ENCODE measurements at places on chromosomes 7 and 10. TPM values are rescaled to one million over a fixed set of nuclear protein-coding genes. Genes with fewer than 3 reads are reported as not detected.

- DNase-seq = no peak
These were observed 14.3 kb downstream of the PRTFDC1 start for GRCh38 chr10:24938076-24938475.

DNA sequence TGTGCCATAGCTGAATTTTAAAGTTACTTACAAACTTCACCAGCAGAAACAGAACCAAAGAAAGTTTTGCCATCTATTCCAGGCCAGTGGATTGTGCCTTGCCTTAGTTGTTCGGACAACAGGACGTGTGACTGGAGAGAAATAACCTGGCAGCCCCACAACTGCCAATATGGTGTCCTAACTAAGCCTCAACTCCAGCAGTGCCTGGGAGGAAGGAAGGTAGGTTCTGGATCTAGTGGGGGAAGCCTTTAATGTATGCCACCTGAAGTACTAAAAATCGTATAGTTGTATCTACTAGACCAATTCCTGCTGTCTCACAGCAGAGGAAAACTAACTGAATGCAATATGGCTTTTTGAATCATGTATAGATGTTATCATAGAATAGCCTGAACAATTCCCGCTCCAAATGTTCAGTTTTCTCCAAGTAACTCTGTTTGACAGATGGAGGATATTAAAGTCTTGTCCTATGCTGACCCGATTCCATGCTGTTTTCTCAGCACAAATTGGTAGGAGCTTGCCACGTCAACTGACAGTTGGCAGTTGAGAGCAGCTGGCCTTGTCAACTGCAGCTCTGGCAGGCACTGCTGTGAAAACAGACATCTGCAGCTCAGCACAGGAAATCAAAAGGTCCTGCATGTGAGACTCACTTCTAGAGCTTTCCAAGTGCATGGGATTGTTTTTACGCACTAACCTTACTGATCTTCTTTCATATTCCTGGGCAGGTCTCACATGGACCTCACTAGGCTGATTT, 84.5 kb upstream of the WNT16 start:
- no peak for DNase-seq

DNA sequence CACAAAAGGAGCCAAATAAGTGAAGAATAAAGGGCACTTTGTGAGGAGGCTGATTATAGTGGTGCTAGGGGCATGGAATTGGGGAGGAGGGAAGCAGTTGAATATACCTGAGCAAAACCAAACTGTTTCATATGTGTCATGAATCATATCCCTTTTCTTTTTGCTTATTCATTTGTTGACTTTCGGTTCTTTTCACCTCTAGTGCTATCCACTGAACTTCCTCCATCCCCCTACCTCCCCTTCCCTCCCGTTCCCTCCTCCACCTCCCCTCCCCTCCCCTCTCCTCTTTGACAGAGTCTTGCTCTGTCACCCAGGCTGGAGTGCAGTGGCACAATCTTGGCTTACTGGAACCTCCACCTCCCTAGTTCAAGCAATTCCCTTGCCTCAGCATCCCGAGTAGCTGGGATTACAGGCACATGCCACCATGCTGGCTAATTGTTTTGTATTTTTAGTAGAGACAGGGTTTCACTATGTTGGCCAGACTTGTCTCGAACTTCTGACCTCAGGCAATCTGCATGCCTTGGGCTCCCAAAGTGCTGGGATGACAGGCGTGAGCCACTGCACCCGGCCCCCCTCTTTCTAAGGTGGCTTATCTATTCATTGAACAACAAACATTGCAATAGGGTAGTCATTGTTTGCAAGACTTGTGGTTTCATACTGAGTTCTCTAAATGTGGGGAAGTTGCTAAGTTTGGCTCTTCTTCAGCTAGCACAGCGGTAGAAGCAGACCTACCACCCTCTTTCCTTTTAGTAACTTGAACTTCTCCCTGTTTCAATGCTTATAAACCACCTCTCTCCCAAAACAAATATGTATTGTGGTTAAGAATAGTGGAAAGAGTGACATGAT, 150.4 kb upstream of the PRPS1L1 start:
- DNase-seq = peak; percentile 78

GRCh38 chr7:142733271-142733670, 16.0 kb upstream of the PRSS1 start:
- DNase-seq = no peak

DNA sequence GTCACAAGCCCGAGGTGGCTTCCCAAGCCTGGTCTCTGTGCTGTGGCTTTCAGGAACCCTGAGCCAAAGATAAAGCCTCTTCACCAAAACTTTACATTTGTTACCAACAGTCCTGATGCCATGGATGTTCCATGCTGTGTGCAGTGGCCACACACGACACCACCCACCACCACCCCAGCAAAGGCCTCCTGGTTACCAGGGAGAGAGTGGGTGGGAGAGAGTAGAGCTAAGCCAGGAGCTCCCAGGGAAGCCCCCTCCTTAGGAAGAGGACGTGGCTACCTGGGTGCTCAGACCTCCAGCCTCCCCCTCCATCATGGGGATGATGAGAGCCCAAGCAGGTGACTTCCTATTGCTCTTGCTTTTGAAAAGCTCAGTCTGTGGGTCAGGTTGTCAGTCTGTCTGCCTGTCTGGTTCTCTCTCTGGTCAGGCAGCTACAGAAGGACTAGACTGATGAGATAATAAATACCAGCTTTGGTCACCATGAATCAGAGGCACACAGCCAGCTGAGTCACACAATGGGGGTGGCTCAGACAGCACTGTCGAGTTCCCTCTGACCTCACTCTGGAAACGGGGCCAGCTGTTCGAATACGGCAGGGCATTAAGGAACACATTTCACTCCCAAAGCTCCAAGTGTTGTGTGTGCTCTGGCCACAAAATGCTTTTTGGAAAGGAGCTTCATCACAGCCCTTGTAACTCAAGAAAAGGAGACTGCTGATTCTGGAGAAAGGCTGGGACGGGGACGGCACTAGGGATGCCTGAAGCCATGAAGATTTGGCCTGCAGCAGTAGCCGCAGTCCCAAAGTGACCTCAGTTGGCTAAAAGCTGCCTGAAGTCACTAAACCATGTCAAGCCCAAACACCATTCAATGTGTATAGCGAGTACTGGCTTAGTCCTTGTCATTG, 166.0 kb downstream of the FANK1 start:
- DNase-seq = peak; percentile 86

DNA sequence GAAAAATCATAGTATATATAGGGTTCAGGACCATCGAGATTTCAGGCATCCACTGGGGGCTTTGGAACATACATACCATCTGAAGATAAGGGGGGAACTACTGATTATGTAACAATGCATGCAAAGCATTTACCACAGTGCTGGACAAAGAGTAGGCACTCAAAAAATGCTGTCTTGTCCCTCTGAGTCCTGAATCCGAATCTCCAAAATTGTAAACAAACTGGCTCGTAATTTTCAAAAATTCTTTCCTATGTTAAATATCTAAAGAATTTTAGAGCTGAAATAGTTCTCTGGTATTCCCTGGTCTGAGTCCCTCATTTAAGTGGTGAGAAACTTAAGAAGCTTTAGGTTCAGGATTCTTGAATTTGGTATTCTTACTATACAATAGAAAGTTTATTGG, 167.8 kb upstream of the ASAH2 start:
- no peak for DNase-seq

DNA sequence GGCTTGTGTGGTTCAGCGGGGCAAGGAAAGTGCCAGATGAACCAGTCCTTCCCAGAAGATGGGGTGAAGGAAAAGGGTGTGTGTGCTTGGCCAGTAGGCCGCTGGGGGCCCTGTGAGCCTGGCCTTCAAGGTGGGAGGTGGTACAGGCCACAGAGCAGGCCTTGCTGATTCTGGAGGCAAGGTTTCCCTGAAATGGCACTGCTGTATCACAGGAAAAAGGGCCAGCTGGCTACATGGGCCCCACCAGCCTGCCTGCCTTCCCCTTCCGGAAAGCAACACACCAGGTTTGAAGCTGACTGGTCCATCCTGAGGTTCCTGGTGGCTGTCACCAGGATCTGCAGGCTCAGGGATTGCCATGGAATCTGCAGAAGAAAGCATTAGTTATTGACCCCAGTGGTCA, 12.5 kb downstream of the MMRN2 start:
- DNase-seq = no peak

- DNase-seq = no peak
These were observed 57.6 kb downstream of the BICC1 start for GRCh38 chr10:58570307-58570723.

DNA sequence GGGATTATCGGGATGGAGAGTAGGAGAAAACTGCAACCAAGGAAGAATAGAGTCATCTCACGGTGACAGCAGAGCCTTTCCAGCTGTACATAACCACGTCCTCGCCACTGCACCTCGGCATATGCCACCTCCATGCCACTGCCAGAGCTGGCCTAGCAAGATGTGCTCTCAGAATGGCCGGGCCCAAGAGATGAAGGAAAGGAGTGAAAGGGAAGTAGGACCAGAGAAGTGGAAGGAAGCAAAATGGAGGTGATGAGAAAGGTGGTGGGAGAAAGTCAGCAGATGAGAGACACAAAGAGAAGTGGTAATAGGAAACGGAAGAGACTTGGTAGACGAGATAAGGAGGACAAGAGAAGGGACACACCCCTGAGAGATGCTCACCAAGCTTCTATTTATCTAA, 8.0 kb upstream of the CALU start:
- DNase-seq = no peak

- DNase-seq = no peak
These were observed 184.0 kb upstream of the PLXNA4 start for GRCh38 chr7:132760244-132760623.

DNA sequence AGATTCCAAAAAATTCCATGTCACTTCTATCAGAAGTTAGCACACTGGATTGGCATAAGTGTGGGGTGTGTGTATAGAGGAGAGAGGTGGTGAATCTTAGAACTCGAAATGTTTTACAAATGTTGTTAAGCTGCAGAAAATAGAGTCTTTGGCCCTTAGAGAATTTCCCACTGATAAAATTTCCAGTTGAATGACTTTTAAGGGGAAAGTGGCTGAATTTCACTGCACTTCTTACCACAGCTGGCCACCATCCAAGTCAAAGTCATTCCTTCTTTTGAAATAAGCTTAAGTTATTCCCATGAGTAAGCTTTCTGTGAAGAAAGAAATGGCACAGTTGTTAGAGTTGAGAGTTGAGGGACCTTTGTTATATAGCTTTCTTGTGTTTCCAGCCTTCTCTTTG, 13.9 kb downstream of the VCL start:
- DNase-seq = no peak

DNA sequence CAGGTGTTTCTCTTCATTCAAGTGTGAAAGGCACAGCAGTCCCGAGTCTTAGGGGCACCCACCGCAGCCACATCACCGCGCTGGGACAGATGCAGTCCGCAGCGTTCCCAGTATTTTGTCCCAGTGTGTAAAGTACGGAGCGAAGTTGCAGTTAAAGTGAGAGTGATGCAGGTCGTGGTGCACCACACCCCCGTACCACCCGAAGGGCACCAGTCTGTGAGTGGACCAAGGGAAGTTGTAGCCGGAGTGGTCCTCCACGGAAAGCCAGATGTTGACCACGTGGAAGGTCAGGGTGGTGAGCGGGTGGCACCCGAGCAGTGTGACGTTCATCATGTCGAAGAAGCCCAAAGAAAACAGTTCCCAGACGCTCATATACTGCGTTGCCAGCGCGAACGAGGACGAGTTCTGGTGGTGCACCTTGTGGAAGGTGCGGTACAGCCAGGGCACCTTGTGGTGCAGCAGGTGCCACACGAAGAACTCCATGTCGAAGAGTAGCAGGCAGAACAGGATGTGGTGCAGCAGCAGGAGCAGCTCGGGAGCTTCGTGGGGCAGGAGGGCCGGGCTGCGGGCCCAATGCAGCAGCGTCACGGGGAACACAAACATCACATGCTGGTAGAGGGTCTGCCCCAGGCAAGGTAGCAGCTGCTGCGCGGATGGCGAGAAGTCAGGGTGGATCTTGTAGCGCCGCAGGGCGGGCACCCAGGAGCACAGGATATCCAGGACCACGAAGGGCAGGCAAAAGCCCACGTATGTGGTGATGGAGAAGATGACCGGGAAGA, 526 bp downstream of the CH25H start:
- no peak for DNase-seq

DNA sequence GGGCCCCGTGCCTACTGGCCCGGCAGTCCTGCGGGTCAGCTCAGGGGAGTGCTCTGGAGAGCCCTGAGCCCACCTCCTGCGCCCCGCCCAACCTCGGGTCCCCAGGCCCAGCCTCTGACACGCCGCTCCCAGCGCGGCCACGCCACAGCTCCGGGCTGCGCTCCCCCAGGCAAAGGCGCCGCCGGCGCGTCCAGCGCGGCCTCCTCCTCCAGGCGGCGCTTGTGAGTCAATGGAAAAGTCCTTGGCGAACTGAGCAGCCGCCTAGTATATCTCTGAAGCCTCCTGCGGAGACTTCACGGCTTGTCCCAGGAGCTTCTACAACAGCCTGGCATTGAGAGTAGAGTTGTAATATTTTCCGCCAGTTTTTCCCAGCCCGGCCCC, 29.5 kb upstream of the BMS1 start:
- peak; percentile 85 for DNase-seq

- DNase-seq = no peak
These were observed 117.5 kb downstream of the CAMK1D start for GRCh38 chr10:12466704-12467305.

GRCh38 chr7:19080093-19080492, 37.3 kb downstream of the TWIST1 start:
- no peak for DNase-seq

GRCh38 chr10:17737027-17737965, 14.7 kb upstream of the TMEM236 start:
- no peak for DNase-seq

GRCh38 chr10:129965959-129966358, 1.9 kb upstream of the EBF3 start:
- DNase-seq = no peak

DNA sequence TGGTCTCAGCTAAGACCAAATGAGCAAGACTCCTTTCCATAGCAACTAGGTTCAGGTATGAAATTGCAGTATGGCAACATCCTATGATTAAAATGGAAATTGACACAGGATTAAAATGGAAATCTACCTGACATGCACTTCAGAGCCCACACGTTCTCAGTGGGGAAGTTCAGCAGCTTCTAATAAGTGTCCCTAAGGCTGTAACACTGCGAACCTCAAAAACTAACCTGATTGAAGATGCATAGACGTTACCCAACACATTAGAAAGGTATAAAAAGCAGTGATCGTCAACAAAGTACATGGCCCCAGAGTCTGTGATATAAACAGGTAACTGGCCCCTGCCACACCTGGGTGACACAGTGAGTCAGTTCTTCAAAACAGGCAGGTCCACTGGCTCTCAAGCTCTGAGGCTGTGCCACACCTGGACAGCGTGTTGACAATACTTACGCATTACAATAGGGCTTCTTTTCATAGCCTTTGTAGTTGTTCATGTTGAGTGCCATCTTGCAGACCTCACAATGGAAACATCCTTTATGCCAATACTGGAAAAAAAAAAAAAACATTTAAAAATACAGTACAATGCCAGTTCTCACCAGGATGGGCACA, 274.9 kb upstream of the NEBL start:
- no peak for DNase-seq

DNA sequence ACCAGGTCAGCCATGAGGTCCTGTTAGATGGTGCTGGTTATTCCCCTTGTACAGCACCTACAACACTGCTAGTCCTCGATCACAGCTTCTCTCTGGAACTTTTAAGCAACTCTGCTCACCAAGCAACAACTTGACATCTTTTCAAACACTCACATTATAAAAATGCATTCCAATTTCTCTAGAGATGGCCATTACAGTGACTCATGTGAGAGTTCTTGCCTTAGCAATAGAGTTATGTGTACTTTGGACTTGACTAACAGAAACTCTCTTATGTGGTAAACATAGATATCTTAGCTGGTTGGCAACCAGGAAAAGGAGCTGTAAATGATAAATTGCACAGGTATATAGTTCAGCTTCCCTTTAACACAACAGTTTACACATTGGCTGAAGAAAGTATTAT, 122.2 kb downstream of the PDE1C start:
- DNase-seq = no peak

Gene ELAPOR2
- total RNA-seq = 8.9 TPM

Gene PAX4
- not detected for total RNA-seq

Gene CAMK2B
- total RNA-seq = 149 TPM

Gene SCART1
- 1.0 TPM for total RNA-seq

Gene TRPV5
- total RNA-seq = not detected

Gene TFPI2
- 1.9 TPM for total RNA-seq

Data from cardiac septum (tissue), 1 donor.